ENCODE measurements at places on chromosomes 3 and 15. TPM values are rescaled to one million over a fixed set of nuclear protein-coding genes. Genes with fewer than 3 reads are reported as not detected.

Gene VEPH1
- 2.8 TPM for total RNA-seq

Gene GCNT3
- total RNA-seq, result 0.55 TPM

Gene CYP1A2
- total RNA-seq, result not detected

Gene SLC22A14
- 0.48 TPM for total RNA-seq

Gene SLC6A1
- 0.39 TPM for total RNA-seq

Gene KIF15
- 0.42 TPM for total RNA-seq

- DNase-seq, result no peak
Observed at GRCh38 chr3:98788651-98789050, 25.5 kb downstream of the ST3GAL6 start.

DNA sequence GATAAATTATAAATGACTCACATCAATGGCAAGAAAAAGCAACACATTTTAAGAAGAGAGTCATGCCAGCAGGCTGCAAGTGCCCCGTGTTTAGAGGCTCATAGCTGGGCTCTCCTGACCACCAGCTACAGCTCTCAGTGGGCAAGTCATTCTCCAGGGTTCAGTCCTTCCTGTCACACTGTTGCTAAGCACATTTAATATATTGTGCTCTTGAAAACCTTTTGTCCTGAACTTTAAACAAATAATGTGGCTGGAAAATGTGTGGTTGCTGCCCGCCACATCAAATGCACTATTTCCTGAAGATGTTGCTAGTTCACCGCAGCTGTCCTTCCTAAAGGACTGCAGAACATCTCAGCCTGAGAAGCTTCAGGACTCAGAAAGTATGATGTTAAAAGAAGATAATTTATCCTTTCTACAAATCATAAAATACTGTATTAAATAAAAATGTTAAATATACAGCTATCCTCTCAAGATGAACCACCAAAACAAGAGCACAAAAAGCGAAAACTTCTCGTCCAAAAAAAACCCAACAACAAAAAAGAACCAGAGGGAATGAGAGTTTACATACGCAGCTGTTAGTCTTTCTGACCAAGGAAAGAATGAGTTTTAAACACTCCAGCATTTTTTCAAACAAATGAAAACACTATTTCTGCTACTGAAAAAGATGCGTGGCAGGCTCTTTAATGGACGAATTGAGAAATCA is 951 bp downstream of the TARS3 start:
- no peak for DNase-seq

- DNase-seq, result no peak
Observed at GRCh38 chr3:177529071-177529550, 331.8 kb upstream of the TBL1XR1 start.

GRCh38 chr15:81955382-81956062 is 90.3 kb downstream of the MEX3B start:
- DNase-seq, result no peak

DNA sequence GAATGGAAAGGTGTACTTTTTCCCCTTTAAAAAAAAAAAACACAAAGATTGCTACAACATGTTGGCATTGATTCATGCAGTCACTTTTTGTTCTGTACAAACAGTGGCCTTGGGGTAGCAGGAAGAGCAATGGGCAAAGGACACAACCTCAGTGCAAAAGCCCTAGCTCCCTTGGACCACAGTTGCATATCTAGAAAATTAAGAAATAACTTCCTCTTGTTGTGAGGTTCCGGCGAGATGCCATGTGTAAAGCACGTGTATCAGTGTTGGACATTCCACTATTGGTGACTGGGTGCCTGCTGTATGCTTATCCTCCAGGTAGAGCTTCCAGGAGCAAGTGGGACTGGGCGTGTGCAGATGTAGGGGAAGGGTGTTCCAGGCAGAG is 164.5 kb downstream of the THSD4 start:
- no peak for DNase-seq

DNA sequence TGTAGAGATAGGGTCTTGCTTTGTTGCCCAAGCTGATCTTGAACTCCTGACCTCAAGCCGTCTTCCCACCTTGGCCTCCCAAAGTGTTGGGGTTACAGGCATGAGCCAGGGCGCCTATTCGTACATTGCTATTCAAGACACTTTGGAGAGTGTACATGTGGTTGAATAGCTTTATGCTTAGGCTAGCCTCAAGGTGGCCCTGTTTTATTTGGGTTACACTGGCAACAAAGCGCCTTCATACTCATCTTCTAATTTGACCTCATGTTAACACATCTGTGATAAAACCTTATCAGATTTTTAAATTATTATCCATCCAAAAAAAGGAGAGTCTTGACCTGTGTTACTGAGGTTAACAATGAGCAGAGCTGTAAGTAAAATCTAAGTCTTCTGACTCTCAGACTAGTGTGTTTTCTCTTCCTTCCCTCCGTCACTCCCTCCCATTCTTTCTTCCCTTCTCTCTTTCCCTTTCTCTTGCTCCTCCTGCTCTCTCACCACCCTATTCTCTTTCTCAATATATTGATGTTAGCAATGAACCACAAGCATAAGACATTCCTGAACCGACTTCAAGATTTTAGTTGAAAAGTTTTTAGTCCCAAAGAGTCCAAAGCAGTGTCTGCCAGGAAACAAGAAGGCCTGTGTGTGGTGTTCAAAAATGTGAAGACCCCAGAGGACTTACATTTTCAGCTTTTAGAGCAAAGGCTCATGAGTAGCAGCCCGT is 603.7 kb upstream of the CFAP20DC start:
- no peak for DNase-seq

DNA sequence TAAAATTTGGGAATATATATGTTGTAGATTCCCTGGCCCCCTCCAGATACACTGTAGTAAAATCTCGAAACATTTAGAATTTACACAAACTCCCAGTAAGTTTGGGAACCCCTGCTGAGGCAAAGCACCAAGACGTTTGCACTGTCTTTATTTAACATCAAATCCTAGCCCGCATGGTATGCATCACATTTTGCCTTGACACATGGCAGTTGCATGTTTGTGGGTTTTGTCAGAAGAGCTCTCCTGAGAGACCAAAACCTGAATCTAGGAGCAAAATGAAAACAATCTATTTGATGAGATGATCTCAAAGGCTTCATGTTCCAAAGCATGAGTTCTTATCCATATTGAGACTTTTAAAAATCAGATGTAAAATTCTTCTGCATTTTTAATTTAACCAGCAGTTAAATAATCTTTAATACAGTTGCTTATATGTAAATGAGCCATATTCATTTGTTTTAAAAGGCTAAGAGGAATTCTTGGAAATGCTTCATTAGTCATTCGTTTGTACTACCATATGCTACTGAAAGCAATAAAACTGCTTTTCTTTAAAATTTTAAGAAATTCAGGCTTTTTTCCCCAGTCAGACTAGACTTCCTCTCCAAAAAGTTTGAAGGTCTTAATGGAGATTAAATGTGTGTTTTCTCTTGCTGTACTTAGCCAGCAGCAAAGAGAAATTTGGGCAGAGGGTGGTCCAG is 105.2 kb upstream of the BOC start:
- no peak for DNase-seq

DNA sequence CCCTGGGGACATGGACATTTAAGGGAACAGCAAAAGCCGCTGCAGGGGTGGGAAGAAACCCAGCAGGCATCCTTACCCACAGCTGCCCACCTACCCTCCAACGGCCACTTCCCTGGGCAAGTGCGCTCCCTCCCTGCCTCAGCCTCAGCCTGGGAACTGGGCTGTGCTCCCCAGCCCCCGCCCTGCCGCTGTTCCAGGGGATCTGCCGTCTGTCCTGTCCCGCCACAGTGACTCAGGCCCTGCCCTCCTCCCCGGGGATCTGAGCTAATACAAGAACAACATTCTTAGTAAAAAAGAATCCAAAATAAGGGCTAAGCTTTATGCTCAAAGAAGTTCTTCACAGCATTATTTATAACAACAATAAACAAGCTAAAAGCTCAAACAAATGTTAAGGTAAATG is 7.4 kb upstream of the IQSEC1 start:
- DNase-seq, result no peak

DNA sequence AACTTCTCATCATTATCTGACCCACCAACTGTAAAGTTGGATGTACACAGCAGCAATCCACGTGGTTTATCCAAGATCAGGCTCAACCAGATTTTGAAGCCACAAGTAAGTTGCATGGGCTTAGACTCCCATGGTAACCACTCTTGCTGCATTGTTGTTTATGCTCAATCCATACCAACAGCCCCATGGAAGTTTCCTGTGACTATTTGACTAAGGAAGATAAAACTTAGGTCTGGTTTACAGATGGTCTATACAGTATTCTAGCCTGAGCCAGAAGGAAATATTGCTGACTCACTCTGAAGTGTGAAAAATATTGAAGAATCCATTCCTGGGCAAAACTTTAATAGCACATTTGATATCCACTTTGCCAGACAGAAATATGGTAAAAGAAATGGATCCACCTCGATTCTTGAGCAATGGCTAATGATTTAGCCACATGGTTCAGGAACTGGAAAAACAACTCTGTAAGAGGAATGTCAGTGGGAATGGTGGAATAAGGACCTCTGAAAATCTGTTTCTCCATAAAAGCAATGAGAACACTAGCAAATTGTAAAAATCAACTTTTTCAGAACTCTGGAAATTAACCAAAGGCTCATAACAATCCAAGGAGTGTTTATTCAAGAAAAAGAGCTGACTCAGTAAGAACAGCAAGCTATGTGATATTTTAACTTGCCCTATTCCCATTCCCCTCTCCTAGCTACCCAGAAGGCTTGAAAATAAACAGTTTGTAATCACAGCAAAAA is 162.9 kb upstream of the STT3B start:
- DNase-seq, result no peak

DNA sequence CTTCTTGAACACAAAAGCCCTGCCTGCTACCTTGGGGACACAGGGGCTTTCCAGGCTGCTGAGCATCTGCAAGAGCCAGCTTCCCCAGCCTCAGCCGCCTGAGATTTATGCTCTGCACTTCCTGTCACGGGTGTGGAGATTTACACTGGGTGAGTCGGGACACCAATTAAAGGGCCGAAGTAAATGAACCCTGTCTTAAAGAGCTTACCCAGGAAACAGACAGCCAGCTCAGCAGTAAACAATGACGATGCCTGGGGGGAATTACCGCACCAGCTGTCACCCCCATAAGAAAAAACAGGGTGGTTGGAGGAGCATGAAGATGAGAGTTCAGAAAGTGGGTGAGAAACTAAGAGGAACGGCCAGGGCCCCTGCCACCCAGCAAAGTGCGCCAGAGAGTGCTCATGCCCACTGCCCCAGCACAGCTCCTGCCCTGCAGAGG is 37.5 kb upstream of the IQSEC1 start:
- DNase-seq, result no peak

- no peak for DNase-seq
Observed at GRCh38 chr3:62727981-62728380, 147.2 kb downstream of the CADPS start.

DNA sequence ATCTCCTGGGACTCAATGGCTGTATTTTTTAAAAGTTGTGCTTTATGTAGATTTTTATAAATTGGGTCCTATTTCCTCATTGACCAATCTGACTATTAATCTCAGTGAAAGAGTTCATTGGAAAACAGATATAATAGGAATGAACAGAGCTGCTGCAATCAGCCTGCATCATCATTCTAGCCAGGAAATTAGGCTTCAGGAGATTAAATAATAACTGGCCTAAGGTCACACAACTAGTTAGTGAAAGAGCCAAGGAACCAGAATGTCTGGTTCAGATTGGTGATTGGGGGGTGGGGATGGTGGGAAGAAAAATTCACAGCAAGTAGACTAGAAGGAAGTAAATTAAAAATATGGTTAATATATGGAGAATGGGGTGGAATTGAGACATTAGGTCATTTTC is 180.9 kb upstream of the ROPN1 start:
- no peak for DNase-seq

GRCh38 chr3:30477149-30477921 is 129.1 kb upstream of the TGFBR2 start:
- no peak for DNase-seq

DNA sequence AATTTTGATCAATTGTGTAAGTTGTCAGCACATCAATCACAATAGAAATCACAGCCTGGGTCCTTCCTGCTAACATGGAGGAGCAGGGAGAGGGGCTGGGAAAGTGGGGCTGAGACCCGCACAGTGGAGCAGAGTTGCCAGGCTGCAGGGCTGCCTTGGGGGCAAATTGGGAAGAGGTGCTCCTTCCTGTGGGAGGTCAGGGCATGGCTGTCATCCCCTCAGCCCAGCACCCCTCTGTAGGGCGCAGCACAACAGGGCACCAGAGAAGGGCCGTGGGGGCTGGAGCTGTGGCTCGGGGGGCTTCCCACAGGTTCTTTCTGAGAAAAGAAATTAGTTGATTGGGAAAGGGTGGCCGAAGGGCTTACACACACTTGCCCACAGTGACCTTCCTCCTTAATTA is 126.3 kb downstream of the NSMCE3 start:
- DNase-seq, result peak; percentile 69

- no peak for DNase-seq
Observed at GRCh38 chr15:38587214-38587613, 22.6 kb upstream of the RASGRP1 start.

DNA sequence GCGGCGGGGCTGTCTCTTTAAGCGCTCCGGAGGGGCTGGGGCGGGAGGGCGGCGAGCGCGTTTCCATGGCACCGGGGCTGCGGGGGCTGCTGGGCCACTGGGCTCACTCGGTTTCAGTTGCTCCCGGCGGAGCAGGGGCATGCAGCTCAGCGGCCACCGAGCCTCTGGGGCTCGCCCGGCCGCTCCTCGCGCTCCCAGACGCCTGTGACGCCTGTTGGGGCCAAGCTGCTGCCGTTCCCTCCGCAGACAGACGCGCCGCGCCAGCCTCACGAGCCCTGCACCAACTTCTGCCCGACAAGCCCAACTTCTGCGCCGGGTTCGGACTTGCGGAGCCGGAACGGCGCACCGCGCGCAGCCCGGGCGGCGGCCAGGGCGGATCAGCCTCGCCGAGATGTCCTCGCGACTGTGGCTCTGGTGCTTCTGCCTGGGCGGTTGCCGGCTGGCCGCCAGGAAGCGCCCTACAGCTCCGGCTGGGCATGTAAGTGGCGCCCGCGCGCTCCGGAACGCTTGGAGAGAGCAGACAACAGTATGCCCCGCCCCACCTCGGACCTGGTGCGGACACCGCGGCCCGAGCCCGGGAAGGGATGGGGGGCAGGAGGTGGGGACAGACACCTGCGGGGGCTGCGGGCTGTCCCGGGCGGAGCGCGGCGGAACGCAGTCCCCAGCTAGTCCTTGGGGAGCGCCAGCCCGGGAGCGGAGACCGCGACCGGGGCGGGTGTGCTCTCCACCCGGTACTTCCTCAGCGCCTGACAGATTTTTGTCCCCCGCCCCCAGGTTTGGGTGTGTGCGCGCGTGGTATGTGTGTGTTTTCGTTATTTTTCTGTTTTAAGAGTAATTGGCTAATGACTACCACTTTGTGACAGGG is 154.1 kb upstream of the GOLIM4 start:
- no peak for DNase-seq

DNA sequence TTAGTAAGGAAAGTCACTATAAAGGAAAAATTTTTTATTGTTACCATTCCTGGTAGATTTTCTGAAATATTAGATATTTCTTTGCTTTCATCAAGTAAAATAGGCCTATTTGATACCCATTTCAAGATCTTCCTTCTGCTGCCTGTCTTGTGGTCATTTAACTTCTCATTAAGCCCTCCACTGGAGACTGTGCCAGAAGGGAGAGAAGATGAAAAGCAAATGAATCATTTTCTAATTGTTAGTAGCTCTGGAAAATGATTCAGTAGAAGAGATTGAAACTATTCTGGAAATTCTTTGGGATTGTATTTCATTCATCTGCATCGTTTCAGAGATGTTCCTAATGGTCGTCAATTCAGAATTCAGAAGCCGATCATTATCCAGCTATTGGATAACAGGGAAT is 3.2 kb downstream of the KCTD6 start:
- DNase-seq, result no peak
